Stimulated activated CD8-positive, alpha-beta memory T cell treated with anti-CD3 and anti-CD28 coated beads, Interleukin-15, amount 100 ng/mL, for 24 hours (primary cell): ENCODE measurements at places on chromosomes 5 and 9.

DNA sequence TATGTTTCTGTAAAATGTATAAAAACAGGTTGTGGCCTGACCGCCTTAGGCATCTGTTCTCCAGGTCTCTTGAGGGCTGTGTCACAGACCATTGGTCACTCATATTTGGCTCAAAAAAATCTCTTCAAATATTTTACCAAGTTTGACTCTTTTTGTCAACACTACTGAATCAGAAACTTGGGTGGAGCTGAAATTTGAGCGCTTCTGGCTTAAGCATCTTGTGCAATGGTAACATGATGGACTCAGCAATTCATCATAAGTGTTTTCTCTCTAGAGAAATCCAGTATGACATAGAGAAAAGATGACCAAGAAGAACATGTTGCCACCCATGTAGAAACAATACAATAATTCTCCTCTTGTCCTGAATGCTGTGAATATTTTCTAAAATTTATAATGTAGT, 387.9 kb downstream of the MAT2B start:
- DNase-seq, result no peak

GRCh38 chr5:1819458-1819857, 18.3 kb downstream of the NDUFS6 start:
- DNase-seq, result no peak

DNA sequence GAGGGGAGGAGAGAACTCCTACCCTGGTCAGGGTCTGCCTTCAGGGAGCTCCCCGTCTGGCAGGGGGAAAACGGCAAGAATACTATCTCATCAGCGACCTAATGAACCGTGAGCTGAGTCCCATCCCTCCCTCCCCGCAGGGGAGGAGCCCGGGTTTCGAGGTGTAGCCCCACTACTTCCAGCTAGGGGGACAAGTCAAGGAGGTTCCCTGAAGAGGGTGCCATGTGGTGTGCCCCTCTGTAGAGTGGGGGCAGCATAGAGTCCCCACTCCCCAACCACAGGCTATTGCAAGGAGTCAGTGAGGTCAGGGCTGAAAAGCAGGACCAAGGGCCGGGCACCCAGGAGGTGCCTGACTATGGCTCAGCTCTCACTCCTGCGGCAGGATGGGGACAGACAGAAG, 50.9 kb upstream of the RXRA start:
- no peak for DNase-seq

GRCh38 chr5:142474431-142475094, 149.7 kb upstream of the SPRY4 start:
- no peak for DNase-seq

GRCh38 chr5:167593329-167594060, 698.0 kb upstream of the WWC1 start:
- DNase-seq, result no peak

DNA sequence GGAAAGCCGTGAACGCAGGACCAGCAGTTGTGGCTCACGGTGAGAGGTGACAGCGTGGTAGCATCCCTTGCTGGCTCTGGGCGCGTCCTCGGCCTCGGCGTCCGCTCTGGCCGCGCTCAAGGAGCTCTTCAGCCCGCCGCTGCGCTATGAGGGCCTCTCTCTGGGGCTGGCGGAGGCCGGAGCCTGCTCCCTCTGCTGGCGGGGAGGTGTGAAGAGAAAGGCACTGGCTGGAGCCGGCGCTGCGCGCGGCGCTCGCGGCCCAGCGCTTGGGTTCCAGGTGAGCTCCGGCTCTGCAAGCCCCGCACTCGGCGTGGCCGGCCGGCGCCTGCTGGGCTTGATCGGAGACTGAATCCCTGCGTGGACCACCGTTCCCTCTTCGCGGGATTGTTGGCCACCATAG, 705.6 kb downstream of the SEMA5A start:
- no peak for DNase-seq

GRCh38 chr5:34791761-34792244, 47.2 kb upstream of the TTC23L start:
- no peak for DNase-seq

DNA sequence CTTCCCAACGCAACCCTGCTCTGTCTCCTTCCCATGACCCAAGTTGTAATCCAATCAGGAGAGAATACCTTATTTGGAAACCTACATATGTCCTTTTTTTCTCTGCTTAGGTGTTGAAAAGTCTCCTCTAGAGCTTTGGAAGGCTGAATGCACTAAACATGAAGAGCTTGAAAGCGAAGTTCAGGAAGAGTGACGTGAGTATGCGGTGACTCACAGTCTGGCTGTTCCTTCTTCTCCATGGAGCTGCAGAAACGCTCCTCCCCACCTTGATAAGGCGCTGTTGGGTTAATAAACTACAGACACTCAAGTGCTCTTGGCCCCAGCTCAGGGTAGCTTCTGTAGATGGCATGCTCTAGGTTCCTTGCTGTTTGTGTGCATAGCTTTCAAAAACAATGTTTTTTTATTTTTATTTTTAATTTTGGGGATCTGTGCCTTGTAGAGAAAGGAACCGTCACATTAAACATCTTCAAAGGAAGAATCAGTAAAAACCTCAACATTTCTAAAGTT, 30.7 kb downstream of the RAI14 start:
- no peak for DNase-seq

GRCh38 chr9:27864644-27865438, 291.6 kb upstream of the C9orf72 start:
- DNase-seq, result no peak

DNA sequence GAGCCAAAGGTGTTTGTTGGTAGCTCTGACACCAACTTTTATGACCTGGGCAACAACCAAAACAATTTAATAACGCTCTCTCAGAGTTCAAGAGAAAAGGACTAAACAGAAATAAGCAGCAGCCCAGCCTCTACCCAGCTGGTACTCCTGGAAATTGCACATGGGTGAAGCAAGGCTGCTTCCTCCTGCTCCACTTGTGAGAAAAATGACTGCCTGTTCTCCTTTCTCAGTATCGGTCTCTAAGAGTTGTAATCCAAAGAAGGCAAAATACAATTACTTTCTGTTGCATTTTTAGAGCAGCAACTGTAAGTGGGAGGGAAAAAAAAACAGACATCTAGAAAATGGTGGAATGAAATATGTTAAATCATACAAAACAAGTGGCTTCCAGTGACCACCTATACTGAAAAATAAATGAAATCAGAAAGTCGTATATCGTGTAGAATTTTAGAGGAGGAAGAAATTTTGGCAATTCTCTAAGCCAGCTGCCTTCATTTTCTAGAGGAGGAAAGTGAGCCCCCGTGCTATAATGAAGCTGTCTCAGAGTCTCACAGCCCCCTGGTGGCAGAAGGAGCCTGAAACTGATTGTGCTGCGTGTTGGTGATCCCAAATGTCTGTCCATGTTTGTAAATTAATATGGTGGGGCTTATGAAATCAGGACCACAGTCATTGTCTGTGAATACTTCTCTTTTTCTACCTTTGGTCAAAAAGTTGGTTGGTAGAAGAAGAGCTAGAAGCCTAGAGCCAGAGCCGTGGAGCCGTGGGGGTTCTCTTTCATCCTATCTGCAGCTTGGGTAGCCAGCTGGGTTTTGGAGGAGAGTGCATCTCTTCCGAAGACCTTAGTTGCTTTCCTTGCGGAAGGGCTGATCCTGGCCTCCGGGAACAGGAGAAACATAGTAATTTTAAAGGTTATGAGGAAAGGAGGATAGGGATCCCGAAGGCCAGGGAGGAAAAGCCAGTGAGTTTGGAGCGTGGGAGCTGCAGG, 139.9 kb downstream of the PIP5K1B start:
- no peak for DNase-seq

- no peak for DNase-seq
Observed at GRCh38 chr5:45038366-45038987, 229.7 kb downstream of the MRPS30 start.

- DNase-seq, result no peak
Observed at GRCh38 chr5:113183694-113184093, 207.1 kb downstream of the DCP2 start.

GRCh38 chr5:10266839-10267238, 16.8 kb downstream of the CCT5 start:
- no peak for DNase-seq

- DNase-seq, result no peak
Observed at GRCh38 chr9:124527781-124528180, 20.6 kb upstream of the NR5A1 start.

GRCh38 chr5:60056191-60056590, 162.7 kb upstream of the PDE4D start:
- no peak for DNase-seq

GRCh38 chr9:125594223-125594610, 112.8 kb downstream of the MAPKAP1 start:
- no peak for DNase-seq

DNA sequence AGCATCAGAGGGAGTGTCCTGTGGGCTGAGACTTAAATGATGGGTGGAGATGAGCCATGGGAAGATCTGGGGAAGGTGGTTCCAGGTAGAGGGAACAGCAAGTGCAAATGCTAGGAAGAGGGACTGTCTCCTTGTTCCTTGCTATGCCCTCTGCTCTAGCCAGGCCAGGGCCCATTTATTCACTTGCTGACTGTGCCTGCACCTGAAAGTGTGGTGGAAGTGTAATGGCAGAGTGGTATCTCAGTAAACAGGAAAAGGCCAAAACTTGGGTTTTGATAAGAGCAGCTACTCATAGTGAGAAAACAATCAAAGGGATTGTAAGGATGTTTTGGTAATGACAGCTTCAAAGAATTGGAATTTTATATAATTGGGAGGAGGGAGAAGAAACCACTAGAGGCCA, 32.4 kb downstream of the TLE4 start:
- no peak for DNase-seq

GRCh38 chr5:65010841-65011240, 242.1 kb downstream of the CWC27 start:
- DNase-seq, result no peak

DNA sequence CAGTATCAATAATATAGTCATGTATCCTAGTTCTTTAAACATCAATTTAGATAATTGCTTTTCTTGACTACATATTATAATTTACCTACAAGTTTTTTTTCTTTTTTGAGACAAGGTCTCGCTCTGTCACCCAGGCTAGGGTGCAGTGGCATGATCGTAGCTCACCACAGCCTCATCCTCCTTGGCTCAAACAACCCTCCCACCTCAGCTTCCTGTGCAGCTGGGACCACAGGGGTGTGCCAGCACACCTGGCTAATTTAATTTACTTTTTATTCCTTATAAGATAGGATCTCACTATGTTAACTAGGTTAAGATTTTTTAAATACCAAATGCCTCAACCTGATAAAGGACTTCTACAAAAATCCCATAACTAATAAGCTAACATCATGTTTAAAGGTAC, 21.1 kb downstream of the UIMC1 start:
- DNase-seq, result no peak

DNA sequence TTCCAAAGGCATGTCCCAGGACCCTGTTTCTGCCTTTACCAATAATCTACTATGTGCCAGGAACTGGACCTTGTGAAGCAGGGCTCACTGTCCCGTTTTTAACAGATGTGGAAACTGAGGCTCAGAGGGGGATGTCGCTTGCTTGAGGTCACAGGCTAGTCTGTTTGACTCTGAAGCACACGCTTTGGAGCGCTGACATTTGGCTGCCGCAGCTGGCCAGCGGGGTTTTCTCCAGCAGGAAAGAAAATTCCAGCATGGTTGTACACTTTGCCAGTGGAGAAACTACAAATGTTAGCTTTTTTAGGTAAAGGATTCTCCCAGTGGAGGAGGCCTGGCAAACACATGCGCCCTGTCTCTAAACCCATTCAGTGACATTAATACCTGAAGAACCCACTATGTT, 50.5 kb downstream of the SH3PXD2B start:
- DNase-seq, result no peak

GRCh38 chr5:142597546-142598337, 88.1 kb downstream of the FGF1 start:
- no peak for DNase-seq

GRCh38 chr9:31304576-31304975, 1079.9 kb upstream of the ACO1 start:
- DNase-seq, result no peak
